ENCODE measurements at places on chromosomes 5 and 9.
A peak's percentile ranks its signal among the peaks of the same experiment; 100 is the strongest.

GRCh38 chr9:130254747-130255630 is 10.6 kb upstream of the HMCN2 start:
- peak; percentile 97 for DNase-seq

- DNase-seq, result no peak
These were observed 23.0 kb upstream of the ZNF782 start for GRCh38 chr9:96877269-96877668.

GRCh38 chr5:1636981-1637638 is 113.3 kb upstream of the LPCAT1 start:
- DNase-seq, result no peak

GRCh38 chr9:133777068-133777791 is 39.1 kb upstream of the SARDH start:
- no peak for DNase-seq

GRCh38 chr5:119071561-119071995 is 691 bp downstream of the DMXL1 start:
- no peak for DNase-seq

- DNase-seq, result peak; percentile 65
These were observed 5.7 kb upstream of the SYK start for GRCh38 chr9:90795871-90796317.

DNA sequence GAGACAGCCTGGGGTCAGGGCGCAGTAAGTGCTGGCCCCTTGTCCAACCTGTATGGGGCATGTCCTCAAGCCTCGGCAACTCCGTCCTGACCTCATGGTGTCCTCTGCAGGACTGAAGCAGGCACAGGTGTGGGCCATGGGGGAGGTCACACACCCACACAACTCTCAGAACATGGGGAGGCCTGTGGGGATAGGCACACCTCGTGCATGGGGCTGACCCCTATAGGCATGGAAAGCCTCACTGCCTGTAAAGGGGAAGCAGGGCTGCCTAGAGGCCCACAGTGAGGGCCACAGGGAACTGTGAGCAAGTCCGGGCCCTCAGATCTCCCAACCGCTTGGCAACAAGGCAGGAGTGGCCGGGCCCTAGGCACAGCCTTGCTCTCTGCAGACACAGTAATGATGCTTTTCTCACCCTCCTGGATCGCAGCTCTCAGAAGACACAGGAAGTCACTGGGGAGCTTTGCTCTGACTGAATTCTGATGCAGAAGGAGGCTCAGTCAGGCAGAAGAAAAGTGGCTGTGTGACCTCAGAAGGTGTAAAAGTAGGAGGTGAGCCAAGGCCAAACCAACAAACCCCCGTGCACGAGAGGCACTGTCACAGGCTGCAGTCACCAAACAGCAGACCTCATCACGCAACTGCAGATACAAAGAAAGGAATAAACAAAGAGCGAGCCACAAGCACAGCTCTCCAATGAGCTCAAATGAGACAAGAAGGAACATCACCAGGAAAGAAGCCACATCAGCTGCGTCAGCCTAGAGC is 5.4 kb downstream of the IPPK start:
- DNase-seq, result no peak

GRCh38 chr9:99752417-99753109 is 69.1 kb upstream of the NR4A3 start:
- DNase-seq, result no peak

GRCh38 chr5:153439130-153439529 is 51.3 kb upstream of the GRIA1 start:
- DNase-seq, result no peak

DNA sequence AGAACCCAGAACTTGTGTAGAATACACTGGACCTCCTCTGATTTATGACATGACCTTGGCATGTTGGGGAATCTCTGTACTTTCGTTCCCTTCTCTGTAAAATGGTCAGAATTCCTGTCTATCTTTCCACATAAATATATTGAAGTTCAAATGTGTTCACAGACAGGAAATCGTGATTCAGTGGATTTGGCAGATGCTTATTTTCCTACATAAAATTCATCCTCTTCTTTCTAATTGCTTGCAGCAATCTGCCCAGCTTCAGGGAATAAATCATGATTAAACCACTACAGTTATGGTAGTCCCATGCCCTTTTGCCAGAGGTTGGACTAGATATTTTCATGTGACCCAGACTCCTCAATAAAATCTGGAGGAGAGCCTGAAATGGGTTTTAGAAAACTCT is 52.1 kb upstream of the ARL15 start:
- DNase-seq, result no peak

DNA sequence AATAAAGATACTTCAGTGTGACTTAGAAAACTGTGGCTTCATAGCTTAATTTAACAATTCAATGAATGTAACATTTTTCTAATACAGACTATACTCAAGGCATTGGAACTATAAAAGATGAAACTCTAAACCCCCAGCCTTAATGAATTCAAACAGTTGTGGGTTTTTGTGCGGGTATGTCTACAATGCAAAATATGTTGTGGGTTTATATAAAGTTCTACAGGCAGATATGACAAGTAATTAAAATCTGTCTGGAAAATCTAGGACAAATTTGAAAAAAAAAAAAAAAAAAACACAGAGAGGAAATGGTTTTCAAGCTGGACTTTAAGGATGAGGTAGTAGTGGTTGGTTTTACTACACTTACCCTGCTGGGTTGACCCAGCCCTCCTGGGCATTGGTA is 467.5 kb upstream of the TLE4 start:
- DNase-seq, result no peak

- no peak for DNase-seq
These were observed 53.5 kb downstream of the NEK6 start for GRCh38 chr9:124311283-124311682.

GRCh38 chr5:87099968-87100367 is 167.7 kb upstream of the RASA1 start:
- DNase-seq, result no peak

- no peak for DNase-seq
These were observed 18.1 kb downstream of the CCNH start for GRCh38 chr5:87394411-87395165.

- DNase-seq, result no peak
These were observed 56.4 kb downstream of the NTNG2 start for GRCh38 chr9:132218208-132218607.

- no peak for DNase-seq
These were observed 22.2 kb downstream of the GPX3 start for GRCh38 chr5:151042453-151043093.

- no peak for DNase-seq
These were observed 42.7 kb upstream of the AKNA start for GRCh38 chr9:114430457-114430856.

GRCh38 chr5:170235876-170236864 is 3.4 kb downstream of the C5orf58 start:
- DNase-seq, result no peak

DNA sequence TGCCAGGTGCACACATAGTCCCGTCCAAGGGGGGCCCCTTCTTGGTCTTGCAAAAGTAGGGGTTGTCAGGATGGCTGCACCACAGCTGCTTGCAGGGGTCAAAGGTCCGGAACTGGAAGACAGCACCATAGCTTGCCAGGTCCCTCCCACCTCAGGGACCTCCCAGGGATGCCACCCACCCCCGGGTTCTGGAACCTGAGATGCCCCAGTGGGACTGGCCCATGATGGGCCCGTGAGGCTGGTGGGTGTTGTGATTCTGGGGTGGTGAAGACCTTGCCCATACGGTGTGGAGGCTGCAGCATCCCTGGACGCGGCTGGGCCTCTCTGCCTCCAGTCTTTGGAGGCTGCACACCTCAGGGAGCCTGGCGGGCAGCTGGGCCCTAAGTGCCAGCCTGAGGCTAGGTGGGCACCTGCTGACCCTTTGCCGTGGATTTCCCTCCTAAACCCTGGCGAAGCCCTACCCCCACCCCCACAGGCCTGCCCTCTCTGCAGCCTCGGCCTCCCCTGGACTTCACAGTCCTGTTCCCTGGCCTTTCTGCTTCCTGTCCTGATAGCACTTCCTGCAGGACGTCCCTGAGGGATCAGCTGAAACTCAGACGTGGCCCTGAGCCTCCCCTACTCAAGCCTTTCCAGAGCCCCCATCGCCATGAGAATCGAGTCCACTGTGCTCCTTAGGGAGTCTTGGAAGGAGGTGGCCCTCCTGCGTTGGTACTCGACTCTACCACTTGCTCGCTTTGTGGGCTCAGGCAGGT is 92.1 kb downstream of the ZNF354C start:
- DNase-seq, result no peak

DNA sequence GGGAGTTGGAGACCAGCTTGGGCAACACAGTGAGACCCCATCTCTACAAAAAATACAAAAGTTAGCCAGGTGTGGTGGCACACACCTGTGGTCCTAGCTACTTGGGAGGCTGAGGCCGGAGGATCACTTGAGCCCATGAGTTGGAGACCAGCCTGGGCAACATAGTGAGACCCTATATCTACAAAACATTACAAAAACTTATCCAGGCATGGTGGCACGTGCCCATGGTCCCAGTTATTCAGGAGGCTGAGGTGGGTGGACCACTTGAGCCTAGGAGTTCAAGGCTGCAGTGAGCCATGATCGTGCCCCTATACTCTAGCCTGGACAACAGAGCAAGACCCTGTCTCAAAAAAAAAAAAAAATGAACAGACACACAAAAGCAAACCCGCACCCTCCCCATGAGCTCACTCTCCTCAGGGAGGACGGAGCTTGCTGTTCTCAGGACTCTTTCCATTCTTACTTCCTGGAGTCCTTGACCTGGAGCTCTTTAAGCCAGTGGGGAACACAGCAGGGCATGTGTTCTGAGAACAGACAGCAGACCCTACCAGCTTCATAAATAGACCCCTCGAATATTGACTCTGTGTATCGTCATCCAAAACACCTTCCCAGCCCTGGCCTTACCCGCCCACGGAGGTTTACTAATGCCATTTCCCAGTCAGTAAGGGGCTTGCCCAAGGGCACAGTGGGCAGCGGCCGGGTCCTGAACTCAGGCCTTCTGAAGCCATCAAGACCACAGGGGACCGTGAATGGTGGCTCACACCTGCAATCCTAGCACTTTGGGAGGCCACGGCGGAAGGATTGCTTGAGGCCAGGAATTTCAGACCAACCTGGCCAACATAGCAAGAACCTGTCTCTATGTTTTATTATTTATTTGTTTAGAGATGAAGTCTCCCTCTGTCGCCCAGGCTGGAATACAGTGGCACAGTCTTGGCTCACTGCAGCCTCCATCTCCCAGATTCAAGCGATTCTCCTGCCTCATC is 11.1 kb downstream of the PTGES2 start:
- no peak for DNase-seq

GRCh38 chr5:143793249-143793648 is 18.7 kb upstream of the HMHB1 start:
- no peak for DNase-seq

DNA sequence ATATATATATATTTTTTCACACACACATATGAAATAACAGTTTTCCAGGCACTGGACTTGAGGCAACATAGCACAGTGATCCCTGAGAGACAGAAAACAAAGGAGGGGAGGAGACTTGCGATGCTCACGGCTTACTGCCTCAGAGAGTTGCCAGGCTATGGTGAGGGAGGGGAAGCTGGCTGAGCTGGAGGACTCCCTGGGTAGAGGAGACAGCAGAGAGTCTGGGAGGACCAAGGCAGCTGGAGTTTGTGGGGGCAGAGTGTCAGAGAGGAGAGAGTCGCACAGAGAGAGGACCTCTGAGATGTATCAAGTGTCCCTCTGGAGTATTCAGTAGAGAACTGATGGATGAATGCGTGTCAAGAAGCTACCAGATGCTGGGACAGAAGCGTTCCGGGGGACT is 23.1 kb upstream of the QSOX2 start:
- DNase-seq, result no peak

GRCh38 chr5:150398722-150399523 is 13.8 kb downstream of the CD74 start:
- DNase-seq, result peak; percentile 56

GRCh38 chr5:93589829-93590215 is 6.8 kb downstream of the NR2F1 start:
- DNase-seq, result no peak

DNA sequence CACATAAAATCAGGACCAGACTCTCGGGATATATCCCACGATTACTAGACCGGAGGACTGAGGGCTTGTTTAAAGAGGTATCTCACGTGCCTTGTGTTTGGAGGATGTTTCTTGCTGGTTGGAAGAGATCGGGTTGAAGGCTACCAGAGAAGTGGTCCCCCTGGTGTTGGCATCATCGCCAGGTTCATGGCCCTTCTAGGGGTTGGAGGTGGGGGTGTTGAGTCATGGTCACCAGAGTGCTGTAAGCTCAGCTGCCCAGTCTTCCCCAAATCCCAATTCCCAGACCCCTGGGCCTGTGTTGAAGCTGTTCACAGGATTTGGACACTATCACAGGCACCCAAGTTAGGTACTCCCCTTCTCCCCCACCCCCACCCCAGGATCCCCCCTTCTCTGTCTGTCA is 29.1 kb upstream of the PRDM12 start:
- no peak for DNase-seq

DNA sequence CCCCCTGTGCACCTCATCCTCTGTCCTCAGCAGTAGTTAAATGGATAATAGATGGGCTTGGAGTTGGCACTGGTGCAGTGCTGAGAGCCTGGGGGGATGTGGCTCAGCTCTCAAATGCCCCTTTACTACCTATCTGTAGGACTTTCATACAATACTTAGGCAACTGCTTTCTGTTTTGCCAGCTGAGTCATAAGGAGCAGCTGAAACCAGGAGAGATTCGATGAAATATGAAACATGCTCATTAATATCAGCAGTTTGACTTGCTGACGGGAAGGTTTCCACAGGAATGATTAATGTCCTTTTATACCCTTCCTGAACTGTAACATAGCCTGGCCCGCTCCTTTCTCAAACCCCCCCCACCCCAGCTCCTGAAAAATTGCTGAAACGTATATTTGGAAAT is 142.6 kb downstream of the SAXO1 start:
- no peak for DNase-seq

GRCh38 chr5:10391130-10391529 is 37.6 kb downstream of the MARCHF6 start:
- DNase-seq, result no peak

DNA sequence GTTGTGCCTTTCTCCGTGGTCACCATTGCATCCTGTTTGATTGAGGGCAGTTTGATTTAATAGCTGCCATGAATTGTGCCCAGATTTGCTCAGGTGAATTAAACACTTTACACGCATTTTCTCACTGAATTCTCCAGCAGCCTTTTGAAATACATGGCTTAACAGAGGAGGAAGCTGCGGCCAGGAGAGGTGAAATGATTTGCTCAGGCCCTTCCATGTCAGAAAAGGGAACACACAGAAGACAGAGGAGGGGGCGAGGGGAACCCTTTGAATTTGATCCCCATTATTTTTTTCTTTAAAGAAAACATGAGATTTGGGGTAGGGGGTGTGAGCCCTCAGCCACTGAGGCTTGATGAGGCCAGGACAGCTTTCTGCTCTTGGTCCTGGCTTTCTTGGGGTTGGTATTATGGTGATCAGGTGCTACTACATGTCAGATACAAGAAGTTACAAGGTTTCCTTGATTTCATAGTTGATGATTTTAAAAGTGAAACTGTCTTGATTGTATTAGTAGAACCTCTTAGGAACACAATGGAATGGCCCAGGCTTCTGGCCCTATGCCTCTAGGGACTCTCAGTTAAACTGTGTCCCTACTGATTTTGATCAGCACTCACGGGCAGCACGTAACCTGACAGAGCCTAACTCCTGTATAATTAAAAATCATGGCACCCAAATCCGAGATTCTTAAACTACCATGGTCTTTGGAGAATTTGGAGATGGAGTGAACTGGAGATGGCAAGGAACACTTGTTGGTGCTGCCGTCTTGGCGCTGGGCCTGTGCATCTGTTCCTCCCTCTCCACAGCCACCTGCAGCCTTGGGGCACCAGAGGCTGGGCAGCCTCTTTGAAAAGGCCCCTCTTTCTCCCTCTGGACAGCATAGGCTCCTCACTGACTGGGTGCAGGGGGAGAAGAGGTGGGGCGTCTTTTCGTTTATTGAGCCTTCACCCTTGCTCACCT is 107.9 kb downstream of the TRIO start:
- DNase-seq, result peak; percentile 47

- DNase-seq, result no peak
These were observed 131.3 kb downstream of the DOCK2 start for GRCh38 chr5:169768416-169768815.

All from RPMI8226 (cell line).